T-helper 2 cell treated with Interferon-gamma antibody and Interleukin-4, amounts not matched to agents 100 ng/mL and 5 ng/mL, for 36 hours (primary cell): ENCODE measurements at places on chromosomes 2 and 18. TPM values are rescaled to one million over a fixed set of nuclear protein-coding genes. Genes with fewer than 3 reads are reported as not detected.

The C18orf54 gene
- total RNA-seq = 8.9 and 10.0 TPM in 2 replicates

The SERPINB4 gene
- not detected in 2 replicates for total RNA-seq

The COL6A3 gene
- total RNA-seq = 0.52 and 0.80 TPM in 2 replicates

The DLX1 gene
- total RNA-seq = not detected in 2 replicates

The FANCL gene
- total RNA-seq = 19.0 TPM in 2 replicates

The CERKL gene
- total RNA-seq = 0.07 TPM in 1 of 2 replicates, not detected in the other

The LRATD1 gene
- not detected in 2 replicates for total RNA-seq

The OTX1 gene
- total RNA-seq = not detected in 2 replicates

The RRM2 gene
- total RNA-seq = 493 and 506 TPM in 2 replicates

The SLC23A3 gene
- total RNA-seq = 1.5 and 2.1 TPM in 2 replicates

The ALKAL2 gene
- total RNA-seq = 0.80 and 2.1 TPM in 2 replicates

The LYPD1 gene
- total RNA-seq = not detected in 2 replicates

The C2orf78 gene
- total RNA-seq = not detected in 2 replicates

The FMNL2 gene
- 1.2 and 1.5 TPM in 2 replicates for total RNA-seq

The EPAS1 gene
- 21.1 and 28.2 TPM in 2 replicates for total RNA-seq

The DSEL gene
- 0.02 TPM in 1 of 2 replicates, not detected in the other for total RNA-seq

The IMMT gene
- 168 and 169 TPM in 2 replicates for total RNA-seq

The SH3RF3 gene
- 0.23 TPM in 2 replicates for total RNA-seq
